ENCODE measurements at places on chromosomes 2 and 18.

DNA sequence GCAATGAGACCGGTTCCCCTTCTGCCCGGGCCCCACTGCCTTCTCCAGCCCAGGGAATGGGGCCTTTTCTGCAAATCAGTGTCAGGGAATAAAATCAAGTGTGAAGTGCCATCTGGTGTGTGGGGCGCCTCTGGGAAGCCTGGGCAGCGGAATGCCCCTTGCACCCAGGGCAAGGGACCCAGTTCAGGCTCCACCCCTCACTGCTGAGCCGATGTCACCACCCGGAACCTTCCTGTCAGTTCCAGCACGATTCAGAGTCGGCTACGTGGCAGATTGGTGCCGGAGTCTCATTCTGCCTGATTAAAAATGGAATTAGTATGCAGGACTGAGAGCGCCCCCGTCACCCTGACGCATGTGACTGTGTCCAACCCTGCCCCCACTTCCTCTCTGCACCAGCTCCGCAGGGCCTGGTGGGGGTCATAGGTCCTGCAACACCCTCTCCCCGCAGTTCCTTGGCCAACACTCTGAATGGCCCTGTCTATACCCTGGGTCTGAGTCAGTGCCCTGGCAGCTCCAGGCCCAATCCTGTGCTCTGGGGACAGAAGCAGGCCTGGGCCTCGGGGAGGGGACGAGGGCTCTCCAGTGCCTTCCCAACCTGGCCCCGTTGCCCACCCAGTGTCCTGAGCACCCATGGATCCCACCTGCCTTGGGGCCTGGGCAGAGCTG is 8.2 kb upstream of the ALPI start:
- DNase-seq = no peak

DNA sequence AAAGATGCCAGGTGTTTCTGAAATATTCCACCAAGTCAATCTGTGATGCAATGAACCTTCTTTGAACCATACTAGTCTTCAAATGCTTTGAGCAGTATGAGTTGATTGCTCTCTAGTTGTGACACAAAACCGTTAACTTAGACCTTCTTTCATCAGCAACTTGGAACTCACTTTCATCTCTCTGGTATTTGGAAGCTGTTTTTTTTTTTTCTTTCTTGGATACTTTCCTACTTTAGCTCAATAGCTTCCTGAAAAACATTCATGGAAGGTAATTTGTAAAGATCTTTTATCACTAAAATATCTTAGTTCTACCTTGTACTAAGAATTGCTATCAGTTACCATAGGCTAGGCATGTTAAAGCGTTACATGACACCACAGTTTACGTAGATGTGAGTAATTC is 1071.9 kb upstream of the CHAC2 start:
- no peak for DNase-seq

- no peak for DNase-seq
Measured at GRCh38 chr2:51697095-51697494, 665.2 kb upstream of the NRXN1 start.

DNA sequence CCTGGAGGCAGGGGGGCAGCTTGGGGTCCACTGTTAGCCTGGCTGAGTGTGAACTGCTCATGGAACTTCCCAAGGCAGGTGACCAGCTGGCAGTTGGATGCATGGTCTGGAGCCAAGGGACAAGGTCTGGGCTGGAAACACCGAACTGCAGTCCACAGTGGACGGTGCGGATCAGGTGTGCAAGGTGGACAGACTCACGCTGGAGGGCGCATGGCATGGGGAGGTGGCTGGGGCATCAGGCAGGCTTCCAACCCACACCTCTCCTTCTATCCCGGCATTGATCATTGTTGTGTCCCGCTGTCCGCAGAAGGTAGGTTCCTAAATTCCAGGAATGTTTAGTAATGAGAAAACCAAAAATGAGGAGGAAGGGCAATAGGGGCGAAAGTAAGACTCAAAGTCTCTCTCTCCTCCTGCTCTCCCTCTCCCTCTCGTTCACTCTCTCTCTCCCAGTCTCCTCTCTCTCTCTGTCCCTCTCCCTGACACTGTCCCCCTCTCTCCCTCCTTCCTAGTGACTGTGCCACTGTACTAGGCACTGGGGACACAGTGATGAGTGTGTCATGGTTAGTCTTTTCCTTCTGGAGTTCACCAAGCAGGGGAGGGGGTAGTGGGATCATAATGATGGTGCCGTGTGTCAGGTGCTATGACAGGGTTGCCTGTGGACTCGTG is 30.3 kb upstream of the LPIN1 start:
- DNase-seq = no peak

DNA sequence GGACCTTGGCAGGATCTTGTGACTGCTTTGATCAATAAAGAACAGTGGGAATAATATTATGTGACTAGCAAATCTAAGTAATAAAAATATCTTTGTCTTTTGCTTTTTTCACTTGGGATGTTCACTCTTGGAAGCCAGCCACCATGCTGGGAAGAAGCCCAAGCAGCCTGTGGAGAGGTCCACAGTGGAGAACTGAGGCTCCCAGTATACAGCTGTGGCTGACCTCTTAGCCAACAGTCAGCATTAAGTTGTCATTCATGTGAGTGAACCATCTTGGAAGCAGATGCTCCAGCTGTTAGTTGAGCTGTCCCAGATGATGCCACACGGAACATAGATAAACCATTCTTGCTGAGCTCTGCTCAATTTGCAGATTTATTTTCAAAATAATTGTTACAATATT is 160.0 kb downstream of the OSR1 start:
- DNase-seq = no peak

- no peak for DNase-seq
Measured at GRCh38 chr2:96131152-96131812, 7.0 kb downstream of the ASTL start.

- no peak for DNase-seq
Measured at GRCh38 chr18:79200546-79201268, 131.5 kb downstream of the ATP9B start.

- no peak for DNase-seq
Measured at GRCh38 chr2:21890041-21890440, 766.3 kb downstream of the TDRD15 start.

DNA sequence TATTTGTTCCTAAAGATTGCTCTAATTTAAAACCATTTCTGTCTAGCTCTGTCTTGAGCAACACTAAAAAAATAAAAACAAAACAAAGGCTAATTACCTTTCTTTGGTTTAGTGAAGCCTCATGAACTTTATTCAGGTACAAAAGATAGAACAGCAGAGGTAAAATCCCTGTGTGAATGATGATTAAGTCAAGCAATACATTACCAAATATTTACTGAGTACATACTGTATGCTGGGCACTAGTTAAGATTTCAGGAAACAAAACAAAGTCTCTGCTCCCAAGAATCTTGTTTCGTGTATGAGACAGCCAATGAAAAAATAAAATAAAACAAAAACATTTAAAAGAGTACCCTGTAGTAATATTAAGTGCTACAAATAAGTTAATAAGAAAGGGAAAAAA is 257.5 kb downstream of the RND3 start:
- no peak for DNase-seq

GRCh38 chr2:165953655-165954606 is at the start of gene TTC21B:
Gene TTC21B (minus strand): TSS chr2:165953776. CDS start chr2:165953705, 71 bp downstream.
- peak; percentile 78 for DNase-seq

Data from stimulated activated CD4-positive, alpha-beta T cell treated with anti-CD3 and anti-CD28 coated beads, Interleukin-1b, Interleukin-23, amount 100 ng/mL, for 1 hour (primary cell).